AG10803 (cell line): ENCODE measurements at places on chromosomes 2 and 18.

- DNase-seq, result no peak
Measured at GRCh38 chr2:129768485-129769184, 210.8 kb upstream of the RAB6C start.

DNA sequence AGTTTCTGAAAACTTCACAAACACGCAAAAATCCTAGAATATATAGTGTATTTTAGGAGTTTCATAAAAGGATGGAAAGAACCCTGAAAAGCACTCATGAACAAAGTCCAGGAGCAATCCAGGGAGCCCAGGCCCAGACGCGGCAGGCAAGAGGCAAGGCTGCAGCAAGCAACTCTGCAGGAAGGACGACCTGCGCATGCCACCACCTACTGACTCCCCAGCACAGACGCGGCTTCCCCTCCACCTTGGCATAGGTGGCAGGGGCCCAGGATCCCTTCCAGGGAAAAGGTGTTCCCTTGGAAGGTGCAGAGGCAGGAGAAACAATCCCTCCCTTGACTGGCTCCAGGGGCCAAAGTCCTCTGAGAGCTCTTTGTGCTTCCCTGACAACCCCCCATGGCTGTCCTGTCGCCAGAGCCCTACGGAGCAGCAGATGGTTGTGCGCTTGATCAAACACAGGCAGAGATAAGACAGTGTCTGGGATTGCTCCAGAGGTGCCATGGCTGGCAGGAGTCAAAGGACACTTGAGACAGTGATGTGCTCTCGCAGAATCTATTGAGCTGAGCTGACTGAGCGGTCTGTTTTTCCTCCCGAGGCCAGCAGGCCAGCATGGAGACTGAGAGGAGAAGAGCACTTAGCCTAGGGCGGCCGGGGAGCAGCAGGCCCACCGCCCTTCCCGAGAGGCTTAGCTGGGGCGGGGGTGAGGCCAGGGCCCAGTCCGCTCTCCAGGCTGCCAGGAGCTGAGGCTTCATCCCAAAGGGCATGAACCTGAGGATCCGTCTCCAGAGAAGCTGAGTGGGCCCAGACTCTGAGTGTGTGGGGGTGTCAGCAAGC, 10.8 kb upstream of the AMER3 start:
- no peak for DNase-seq

DNA sequence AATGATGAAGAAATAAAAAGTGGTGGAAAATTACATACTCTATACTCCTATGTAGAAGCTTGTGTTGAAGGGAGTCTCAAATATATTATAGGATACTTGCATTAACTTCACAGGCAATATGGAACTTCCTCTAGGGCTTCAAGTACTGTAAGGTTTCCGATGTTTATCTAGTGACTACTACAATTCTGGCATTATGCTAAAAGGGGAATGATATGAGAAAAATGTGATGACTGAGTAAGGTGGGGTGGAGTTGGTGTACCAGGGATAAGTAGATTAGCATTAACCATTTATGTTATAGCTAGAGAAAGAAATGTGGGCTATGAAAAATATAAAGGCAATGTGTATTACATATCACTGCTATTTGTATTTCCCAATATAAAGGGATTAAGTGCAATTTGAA, 229.5 kb downstream of the DCC start:
- DNase-seq, result no peak

GRCh38 chr2:145273840-145274239, 753.9 kb upstream of the ZEB2 start:
- DNase-seq, result no peak

DNA sequence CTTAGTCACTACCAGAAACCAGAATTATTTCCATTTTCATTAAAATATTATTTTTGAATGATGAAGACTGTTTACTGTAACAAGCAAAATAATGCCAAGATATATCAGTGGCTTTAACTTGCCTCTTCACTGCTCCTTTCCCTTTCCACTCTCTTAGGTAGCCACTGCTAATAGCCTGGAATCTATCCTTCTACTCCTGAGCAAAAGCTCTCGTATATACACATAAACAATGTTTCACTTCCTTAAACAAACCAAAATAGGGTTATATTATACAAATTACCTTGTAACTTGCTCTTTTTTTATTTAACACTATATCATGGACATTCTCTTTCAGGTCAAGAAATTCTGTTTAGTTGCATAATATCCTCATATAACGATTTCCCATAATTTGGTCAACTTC, 20.8 kb downstream of the IMMT start:
- DNase-seq, result no peak

- no peak for DNase-seq
Measured at GRCh38 chr2:11945139-11946126, 199.0 kb downstream of the LPIN1 start.

- no peak for DNase-seq
Measured at GRCh38 chr2:19122220-19122619, 236.2 kb downstream of the OSR1 start.

- DNase-seq, result peak; percentile 5
Measured at GRCh38 chr2:164697688-164698461, 76.6 kb upstream of the GRB14 start.

- no peak for DNase-seq
Measured at GRCh38 chr18:11736656-11737055, 47.6 kb downstream of the GNAL start.

DNA sequence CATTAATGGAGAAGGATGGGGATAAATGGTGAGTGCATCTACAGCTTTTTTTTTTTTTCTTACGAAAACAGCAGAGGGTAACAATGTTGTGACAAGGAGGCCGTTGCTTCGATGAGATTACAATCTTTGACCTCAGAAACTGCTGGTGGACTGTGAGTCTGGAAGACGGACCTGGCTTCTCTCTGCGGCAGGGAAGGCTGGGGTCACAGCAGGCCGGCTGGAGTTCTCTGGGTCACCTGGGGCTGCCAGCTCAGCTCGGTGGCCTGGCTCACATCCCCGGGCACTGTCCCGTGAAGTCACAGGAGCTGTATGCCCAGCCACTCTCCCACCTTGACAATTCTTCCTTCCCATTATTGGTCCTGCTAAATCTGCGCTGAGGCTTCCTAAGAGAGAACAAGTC, 160.8 kb downstream of the ACKR3 start:
- DNase-seq, result no peak

- DNase-seq, result no peak
Measured at GRCh38 chr2:230634146-230634545, 78.5 kb upstream of the CAB39 start.

GRCh38 chr18:63637703-63638102, 6.4 kb downstream of the SERPINB4 start:
- no peak for DNase-seq

- peak; percentile 92 for DNase-seq
Measured at GRCh38 chr2:113886479-113887008, 3.3 kb upstream of the ACTR3 start.

DNA sequence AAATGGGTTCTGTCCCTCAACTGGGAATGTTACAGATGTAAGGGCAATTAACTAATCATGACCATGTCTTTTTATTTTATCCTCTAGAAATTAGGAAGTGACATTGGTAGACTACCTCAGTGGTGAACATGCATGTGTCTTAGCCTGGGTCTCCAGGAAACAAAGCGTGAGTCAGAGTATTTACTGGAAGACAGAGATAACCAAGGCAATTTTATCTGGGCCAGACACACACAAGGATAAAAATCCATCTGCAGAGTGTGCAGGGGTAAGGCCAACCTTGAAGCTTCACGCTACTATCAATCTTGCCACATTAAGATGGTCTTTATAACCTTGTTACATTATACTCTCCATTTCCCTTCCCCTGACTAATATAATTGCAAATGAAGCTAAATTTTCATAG, 487.5 kb downstream of the SUCLG1 start:
- no peak for DNase-seq

DNA sequence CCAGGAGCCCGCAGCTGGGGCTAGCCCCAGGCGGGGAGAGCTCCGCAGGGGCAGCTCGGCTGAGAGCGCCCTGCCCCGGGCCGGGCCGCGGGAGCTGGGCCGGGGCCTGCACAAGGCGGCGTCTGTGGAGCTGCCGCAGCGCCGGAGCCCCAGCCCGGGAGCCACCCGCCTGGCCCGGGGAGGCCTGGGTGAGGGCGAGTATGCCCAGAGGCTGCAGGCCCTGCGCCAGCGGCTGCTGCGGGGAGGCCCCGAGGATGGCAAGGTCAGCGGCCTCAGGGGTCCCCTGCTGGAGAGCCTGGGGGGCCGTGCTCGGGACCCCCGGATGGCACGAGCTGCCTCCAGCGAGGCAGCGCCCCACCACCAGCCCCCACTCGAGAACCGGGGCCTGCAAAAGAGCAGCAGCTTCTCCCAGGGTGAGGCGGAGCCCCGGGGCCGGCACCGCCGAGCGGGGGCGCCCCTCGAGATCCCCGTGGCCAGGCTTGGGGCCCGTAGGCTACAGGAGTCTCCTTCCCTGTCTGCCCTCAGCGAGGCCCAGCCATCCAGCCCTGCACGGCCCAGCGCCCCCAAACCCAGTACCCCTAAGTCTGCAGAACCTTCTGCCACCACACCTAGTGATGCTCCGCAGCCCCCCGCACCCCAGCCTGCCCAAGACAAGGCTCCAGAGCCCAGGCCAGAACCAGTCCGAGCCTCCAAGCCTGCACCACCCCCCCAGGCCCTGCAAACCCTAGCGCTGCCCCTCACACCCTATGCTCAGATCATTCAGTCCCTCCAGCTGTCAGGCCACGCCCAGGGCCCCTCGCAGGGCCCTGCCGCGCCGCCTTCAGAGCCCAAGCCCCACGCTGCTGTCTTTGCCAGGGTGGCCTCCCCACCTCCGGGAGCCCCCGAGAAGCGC, 15.0 kb upstream of the GMPPA start:
- DNase-seq, result no peak

DNA sequence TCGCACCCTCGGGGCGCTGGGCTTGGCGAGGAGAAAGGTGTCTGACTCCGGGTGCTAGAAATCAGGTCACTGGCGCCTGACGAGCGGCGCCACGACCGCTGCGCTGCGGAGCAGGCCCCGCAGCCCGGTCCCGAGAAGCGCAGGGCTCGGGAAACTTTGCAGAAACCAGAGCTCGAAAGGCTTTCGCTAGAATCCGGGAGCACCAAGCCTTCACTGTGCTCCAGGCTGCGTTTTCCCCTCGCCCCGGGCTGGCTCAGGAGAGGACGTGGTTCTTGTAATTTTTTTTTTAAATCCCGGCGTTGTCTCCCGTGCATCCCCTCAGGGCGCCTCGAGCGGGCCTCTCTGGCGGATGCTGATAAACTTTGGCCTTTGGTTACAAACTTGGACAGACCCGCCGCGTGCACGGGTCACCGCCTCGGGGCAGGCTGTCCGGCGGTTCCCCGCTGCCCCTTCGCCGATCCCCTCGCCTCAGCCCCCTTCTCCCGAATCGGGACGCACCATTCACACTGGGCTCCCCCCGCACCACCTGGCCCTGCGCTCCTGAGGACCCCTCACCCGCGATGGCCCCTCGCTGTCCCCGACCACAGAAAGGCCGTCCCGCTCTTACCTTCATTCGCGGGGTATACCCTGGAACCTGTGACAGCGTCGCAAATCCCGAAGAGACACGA, 419 bp downstream of the EPHA4 start:
- DNase-seq, result peak; percentile 32

DNA sequence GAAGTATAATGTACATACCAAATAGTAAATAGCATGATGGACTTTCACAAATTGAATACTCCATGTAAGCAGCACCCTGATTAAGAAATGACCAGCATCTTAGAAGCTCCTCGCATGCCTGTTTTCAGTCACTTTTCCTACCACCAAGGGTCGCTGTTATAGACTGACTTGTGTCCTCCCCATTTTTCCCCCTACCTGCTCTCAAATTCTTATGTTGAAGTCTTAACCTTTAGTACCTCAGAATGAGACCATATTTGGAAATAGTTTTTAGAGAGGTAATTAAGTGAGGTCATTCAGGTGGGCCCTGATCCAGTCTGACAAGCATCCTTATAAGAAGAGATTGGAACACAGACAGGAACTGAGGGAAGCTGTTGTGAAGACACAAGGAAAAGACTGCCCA, 125.9 kb downstream of the LYPD6 start:
- no peak for DNase-seq

GRCh38 chr18:39424261-39424660, 1858.7 kb upstream of the CELF4 start:
- no peak for DNase-seq

DNA sequence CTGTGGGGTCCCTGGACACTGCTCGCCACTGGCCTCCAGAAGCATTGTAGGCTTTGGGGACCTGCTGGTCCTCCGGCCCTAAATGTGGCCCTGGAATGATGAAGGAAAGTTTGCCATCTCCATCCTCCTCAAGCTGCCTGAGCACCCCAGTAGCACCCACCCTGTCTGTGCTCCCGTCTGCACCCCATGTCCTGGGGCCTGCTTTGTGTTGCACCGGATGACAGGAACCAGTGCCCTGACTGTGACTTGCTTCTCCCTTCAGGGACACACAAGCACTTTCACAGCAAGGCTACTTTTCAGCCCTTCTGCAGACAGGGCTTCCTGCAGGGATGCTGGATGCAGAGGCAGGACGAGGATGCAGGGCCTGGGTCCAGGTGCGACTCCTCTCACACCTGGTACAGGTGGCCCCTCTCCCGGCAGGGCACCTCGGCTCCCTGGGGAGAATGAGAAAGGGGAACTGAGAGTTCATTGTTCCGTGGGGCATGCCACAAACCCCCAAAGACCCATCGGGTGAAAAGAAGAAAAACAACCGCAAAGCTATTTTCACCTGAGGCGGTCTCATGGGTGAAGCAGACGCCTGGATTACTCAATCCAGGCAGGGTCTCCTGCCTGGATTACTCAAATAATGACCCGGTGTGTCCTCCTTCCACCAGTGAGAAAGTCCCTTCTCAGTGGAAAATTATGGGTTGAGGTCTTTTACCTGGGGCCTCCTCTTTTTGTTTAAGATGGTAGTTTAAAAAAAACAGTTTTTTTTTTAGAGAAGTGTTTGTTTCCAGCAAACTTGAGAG, 74.9 kb downstream of the LONRF2 start:
- no peak for DNase-seq
